ENCODE measurements at places on chromosomes 4 and X.
A peak's percentile ranks its signal among the peaks of the same experiment; 100 is the strongest.

DNA sequence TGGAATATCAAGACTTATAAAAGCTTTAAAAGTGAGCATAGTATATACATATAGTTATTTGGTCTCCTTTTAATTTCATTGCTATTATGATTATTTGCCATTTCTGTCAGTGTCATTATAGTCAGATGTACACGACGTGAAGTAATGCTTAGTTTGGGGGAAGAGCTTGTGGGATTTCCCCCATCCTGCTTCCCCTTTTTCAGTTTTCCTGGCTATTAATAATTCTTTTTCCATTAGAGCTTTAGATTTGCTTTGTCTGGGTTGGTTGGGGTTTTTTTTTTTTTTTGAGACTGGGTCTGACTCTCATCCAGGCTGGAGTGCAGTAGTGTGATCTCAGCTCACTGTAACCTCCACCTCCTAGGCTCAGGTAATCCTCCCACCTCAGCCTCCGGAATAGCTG, 5.4 kb downstream of the ABCE1 start:
- no peak for DNase-seq

DNA sequence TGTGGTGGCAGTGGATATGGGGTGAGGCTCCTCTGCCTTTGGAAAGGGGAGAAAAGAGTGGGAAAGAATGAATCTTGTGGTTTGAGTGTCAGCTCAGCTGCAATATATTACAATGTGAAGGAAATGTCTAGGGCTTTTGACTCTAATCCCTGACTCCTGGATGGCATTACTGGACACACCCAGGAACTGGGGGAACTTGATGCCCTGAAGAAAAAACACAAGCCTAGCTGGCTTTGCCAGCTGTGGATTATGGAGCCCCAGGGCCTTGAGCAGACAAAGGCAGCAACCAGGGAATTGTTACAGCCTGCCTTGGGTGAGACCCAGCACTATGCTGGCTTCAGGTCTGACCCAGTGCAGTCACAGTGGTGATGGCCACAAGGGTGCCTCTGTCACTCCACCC, 57.1 kb upstream of the CYSLTR1 start:
- no peak for DNase-seq

- no peak for DNase-seq
Measured at GRCh38 chr4:57073559-57073958, 36.6 kb downstream of the IGFBP7 start.

DNA sequence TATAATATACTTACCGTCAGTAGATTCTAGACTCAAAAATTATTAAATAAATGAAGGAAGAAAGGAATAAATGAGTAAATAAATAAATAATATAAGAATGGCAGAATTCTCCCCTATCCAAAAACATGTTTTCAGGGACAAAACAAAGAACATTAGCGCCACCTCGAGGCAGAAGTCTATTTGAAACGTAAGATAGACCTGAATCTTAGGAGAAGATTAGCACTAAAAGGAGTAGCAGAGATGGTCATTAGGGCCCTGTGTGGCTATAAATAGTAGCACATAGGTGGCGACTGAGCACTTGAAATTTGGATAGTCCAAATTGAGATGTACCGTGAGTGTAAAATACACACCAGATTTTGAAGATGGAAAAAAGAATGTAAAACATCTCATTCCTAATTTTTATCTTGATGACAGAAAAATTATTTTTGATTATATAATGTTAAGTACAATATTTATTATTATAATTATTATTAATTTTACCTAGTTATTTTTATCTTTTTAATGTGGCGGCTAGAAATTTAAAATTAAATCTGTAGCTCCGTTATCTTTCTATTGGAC, 24.3 kb upstream of the SRD5A3 start:
- peak; percentile 66 for DNase-seq

DNA sequence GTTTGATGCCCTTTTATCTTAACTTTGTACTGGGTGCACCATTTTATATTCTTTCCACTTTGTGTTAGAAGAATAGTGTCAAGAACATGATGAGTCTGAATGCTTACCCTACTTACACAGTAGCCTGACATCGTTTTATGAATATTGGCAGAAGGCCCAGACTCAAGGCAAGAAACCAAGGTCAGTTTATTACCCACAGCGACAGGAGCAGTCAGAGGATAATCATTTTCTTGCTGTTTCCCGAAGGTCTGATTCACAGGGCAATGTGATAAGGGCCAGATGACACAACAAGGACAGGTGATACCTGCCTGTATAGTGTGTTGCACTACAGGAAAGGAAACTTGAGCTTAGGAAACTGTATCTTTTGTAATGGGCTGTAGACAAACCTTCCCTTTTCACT, 417.4 kb downstream of the SPOCK3 start:
- no peak for DNase-seq

DNA sequence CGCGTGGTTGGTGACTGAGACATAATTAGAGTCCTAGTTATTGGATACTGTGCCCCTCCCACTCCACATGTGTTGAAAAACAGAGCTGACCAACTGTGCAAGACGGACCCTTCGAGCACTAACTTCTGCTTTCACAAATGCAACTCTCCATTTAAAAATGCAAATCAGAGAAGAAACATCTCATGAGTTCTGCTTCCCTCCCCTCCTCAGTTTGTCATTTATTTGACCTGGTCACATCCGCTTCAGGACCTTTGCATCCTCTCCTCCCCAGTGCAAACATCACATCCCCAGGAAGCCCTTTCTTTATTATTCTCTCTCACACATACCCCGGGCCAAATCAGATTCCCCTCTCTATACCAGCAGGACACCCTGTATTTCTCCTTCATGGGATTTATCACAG, 38.1 kb upstream of the NOCT start:
- DNase-seq, result no peak

- DNase-seq, result peak; percentile 68
Measured at GRCh38 chr4:111641813-111642579, 503.3 kb upstream of the FAM241A start.

DNA sequence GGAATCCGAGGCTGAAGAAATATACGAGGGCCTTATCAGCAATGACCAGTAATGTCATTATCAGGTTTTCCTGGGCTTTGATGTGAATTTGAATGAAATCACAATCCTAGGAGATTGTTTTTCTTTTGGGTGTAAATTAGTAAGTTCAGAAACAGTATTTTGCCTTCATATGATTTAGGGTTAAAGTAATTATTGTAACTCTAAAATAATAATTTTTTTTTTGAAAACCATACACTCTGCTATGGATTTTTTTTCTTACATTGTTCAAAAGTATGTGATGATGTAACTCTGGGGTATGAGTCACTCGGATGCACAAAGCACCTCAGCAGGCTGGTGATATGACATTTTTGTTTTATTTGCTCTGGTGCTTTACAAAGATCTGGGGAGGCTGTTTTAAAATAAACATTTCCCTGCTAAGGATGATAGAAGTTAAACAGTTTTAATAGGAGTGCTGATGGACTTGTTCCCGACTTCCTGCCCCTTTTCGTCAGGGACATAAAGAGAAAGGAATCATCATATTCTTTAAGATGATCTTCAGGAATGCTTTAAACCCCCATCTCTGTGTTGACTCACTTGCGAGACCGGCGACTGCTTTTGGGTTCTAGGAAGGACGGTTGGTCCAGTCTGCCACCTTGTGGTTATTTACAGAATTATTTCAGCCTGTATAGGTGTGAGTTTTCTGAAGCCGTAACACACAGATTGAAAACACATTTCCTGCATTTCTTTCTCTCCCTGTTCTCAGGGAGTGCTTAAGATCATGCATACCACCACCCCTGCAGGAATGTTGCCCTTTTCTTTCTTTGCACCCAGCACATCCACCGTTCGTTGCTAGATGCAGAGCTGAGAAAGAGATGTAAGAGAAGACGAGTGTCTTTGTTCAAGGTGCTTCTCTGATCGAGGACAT, 72.5 kb downstream of the RAPGEF2 start:
- DNase-seq, result peak; percentile 59

DNA sequence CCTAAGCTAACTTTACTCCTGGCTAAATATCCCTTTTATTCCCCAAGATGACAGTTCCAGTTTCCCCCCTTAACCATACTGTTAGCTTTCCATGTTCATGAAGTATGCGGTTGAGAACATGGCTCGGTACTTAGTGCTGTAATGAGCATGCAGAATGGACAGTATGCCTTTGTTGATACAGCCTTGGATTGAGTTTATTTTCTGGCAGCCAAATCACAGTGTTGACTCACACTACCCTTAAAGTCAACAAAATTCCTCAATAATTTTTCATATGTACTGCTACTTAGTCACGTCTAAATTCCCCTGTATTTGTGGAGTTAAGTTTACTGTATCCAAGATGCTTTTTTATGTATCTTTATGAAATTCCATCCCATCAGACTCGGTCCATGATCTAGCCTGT, 1.4 kb upstream of the VEGFC start:
- no peak for DNase-seq

DNA sequence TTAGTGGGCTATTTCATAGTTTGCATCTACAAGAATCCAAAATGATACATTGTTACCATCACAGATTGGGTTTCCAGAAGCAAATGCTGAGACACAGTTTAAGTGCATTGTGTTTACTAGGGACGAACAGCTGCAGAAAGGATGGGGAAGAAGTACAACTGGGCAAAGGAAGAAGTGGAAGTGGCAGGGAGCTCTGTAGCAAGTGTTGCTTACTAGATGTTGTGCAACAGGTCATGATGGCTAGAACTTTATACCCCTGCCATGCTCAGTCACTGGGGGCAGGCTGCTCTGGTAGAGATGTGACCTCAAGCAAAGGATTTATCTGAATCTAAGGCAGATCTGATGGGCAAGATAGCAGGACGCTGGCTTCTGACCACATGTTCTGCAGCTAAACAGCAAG, 76.1 kb upstream of the EMCN start:
- DNase-seq, result no peak

- no peak for DNase-seq
Measured at GRCh38 chr4:52096048-52096447, 44.9 kb downstream of the SPATA18 start.

GRCh38 chr4:142104041-142104440, 467.7 kb downstream of the IL15 start:
- no peak for DNase-seq

DNA sequence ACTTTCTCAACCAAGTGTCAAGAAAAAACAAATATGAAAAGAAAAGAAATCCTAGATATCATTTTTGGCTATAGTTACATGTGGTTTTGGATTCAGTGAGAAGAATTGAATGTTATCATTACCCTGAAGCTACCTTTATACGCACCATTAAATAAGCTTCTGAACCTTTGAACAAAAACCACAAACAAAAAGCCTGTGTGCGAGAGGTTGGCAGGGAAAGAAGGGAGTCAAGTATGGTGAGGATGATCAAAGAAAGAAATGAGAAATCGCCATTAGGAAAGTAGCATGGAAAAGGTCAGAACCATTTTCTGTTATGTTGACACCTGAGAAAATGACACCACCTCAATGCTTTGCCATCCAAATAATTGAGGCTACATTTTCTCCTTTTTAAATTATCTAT, 1.2 kb upstream of the SLC7A11 start:
- DNase-seq, result peak; percentile 36

- no peak for DNase-seq
Measured at GRCh38 chrX:18681996-18682395, 10.1 kb upstream of the RS1 start.

GRCh38 chr4:178423366-178423765, 981.1 kb upstream of the AGA start:
- no peak for DNase-seq

DNA sequence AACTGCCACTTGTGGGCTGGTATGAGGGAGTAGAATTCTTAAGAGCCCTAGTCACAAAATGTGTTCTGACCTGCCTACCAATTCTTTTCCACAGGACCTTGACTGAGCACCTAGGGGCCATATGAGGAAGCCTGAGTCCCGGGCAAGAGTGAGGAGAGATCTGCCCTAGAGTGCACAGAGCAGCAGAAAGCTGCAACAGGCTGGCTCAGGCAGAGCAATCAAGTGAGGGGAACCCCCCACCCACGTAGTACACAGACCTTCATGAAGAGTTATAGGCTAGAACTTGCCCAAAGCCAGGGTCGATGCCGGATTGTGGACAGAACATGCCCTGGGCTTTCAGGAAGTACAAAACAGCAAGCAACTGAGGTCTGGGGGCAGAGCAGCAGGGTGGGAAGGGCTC, 117.0 kb downstream of the SPOCK3 start:
- no peak for DNase-seq

- DNase-seq, result peak; percentile 60
Measured at GRCh38 chr4:48341776-48342605, 662 bp downstream of the SLAIN2 start.

GRCh38 chr4:7134737-7135388, 57.5 kb upstream of the SORCS2 start:
- DNase-seq, result no peak

DNA sequence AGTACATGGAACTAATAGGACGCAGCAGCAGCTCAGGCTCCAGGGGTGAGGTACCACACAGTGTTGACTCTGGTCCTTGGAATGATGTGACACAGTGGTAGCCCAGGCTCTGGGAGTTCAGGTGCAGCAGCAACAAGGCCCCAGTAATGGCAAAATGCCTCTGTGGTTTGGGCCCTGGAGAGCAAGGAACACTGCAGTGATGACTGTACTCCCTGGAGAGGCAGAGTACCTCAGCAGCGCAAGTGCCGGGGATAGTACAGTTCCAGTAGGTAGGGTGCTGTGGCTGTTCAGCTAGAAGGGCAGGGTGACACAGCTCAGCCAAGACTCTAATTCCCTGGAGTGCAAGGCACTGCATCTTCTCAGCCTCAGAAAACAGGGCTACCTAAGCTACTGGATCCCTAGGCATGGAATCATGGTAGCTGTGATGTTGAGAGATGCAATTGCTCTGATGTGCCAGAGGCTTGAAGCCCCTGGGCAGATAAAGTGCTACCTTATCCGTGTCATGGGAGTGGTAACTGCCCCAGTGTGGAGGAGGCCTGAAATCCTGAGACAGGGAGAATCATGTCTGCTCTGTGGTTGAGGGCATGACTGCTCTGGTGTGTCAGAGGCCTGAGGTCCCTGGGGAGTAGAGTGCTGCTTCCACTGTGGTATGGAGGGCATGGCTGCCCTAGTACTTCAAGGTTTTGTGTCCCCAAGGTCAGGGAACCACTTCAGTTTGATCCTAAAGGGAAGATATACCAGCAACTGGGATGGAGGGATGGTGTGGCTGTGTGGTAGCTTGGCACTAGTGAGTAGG, 55.2 kb downstream of the AREG start:
- DNase-seq, result no peak

DNA sequence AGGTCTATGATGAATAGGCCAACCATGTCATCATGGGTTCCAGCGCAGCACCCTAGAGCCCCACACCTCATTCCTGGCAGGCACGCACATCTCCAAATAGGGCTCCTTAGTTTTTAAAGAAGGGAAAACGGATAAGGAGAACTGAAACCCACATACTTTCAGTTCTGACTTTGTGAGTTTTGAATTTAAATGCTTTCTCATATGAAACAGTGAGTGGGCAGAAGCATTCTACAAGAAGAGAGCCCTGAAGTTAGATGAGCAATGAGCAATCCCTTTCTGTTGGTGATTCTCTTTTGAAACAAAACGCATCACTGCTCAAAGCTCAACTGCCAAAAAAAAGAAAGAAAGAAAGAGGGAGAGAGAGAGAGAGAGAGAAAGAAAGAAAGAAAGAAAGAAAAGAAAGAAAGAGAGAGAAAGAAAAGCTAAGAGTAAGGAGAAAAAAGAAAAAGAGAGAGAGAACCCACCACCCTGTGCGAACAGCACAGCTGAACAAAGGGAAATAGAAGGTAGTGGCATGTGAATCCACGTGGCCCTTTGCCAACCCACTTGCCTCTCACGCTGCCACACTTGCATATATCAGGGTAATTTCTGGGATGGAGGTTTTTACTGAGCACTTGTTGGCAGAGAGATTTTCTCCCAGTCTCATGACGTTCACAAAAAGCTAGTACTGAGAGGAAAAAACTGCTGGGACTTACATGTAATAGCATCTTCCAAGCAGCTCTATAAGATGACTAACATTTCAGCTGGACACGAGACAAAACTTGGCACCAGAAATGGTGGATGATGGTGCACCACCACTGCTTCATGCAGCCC, 31.0 kb downstream of the TMSB4X start:
- peak; percentile 45 for DNase-seq

GRCh38 chrX:129144172-129145038, 378.9 kb downstream of the SMARCA1 start:
- DNase-seq, result no peak
